ENCODE measurements at places on chromosomes 5 and 9.

GRCh38 chr9:125831054-125831453 lies 83.9 kb downstream of the PBX3 start:
- no peak for DNase-seq

GRCh38 chr9:131277287-131277909 lies 1.1 kb upstream of the FAM78A start:
- DNase-seq, result no peak

DNA sequence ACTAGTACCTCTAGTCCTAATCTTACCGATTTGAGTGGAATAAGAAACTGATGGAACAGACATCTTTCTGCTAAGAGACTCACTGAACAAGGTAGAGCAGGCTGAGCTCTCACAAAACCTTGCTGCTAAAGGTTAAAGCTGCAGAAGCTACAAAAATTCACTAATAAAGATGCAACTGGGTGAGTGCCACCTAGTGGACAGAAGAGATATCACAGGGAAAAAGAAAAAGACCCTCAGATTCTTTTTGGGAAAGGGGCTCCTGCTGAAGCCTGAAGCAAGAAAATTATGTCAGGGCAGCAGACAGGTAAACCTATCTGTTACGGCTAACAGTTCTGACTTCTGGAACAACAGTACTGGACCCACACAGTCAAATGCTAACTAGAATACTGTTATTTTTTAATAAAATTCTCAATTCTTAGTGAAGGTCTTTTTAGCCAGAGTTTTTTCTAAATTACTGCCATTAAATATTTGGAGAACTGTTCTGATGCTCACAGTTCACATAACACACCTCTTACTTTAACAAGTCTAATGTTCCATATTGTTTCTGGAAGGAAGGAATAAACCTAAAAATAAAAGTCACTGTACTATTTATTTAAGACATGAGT lies 51.2 kb downstream of the DIAPH1 start:
- DNase-seq, result no peak

GRCh38 chr9:76887003-76887821 lies 18.7 kb downstream of the PRUNE2 start:
- no peak for DNase-seq

Measured in AG09319 (cell line).